ENCODE measurements at places on chromosomes 4 and X.

GRCh38 chr4:128241425-128241913 lies 46.1 kb downstream of the PGRMC2 start:
- no peak for DNase-seq

DNA sequence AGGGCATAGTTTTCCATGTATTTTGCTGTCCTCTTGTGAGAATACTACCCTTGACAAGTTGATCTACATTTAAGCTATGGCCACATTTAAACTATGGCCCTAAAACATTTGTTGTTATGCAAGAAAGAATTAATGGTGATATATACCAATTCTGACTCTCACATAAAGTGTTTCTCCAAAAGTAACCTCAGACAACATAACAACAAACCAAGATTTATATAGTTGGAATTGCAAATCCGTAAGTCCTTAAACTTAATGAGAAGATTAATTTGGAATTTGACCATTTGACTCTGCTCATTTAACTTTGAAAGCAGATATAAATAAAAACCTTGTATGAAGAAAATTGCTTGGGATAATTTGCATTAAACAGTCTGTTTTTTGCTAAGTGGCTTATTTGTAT lies 38.9 kb downstream of the RUFY3 start:
- no peak for DNase-seq

- no peak for DNase-seq
Observed at GRCh38 chr4:150923945-150924344, 91.1 kb downstream of the LRBA start.

DNA sequence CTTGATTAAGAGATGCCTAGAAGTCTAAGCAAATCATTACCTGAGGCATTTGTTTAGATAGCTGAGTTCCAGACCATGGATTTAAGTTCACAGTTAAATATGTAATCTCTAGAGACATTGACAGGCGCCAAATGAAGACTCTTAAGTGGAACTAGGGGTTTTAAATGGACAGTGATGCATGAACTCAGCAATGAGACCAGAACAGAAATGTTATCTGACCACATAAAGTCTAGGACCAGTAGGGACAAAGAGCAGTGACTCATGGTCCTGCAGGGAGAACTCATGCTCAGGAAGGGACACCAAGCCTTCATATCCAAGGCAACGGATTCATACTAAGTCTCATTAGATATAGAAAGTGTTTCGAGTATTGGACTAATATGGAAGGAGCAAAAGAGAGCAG lies 152.3 kb downstream of the PPARGC1A start:
- no peak for DNase-seq

DNA sequence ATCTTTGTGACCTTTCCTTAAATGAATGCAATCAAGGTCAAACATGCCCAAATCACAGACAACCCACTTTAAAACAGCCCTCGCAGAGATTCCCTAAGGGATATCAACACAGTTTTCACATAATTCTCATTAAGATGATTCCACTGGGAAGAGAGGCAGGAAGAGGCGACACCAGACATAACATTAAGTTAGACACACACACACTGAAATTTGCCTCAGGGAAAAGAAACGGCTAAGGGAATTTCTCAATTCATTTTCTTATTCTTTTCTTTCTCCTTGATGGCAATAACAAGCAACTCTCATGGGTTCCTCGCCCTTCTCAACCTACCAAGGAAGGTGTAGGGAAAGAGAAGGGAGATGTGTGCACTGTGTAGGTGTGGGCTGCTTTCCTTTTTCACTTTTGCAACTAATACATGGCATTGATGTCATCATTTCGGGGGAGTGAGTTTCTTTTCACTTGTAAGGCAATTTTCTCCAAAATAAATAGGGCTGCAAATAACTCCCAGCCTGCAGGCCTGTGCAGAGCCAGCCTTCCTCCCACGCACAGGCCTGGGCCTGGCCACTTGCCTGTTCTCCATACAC lies 41.4 kb downstream of the SOD3 start:
- no peak for DNase-seq

- no peak for DNase-seq
Observed at GRCh38 chr4:101020956-101021355, 326.4 kb downstream of the PPP3CA start.

DNA sequence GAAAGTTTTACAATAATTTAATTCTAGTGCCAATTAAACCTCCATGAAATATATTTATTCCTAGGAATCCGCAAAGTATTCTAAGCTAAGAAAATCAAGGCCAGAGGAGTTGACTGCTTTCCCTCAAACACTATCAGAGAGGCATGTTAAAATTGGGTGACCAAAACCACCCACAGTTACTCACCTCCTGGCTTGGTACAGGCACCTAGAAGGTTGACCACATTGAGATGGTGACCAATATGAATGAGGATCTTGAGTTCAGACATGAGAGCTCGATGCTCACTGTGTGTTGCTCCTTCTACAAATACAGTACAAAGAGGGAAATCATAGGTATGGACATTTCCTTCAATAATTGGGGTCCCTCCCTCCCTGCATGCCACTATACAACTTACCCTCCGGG lies 29.4 kb downstream of the KDR start:
- no peak for DNase-seq

DNA sequence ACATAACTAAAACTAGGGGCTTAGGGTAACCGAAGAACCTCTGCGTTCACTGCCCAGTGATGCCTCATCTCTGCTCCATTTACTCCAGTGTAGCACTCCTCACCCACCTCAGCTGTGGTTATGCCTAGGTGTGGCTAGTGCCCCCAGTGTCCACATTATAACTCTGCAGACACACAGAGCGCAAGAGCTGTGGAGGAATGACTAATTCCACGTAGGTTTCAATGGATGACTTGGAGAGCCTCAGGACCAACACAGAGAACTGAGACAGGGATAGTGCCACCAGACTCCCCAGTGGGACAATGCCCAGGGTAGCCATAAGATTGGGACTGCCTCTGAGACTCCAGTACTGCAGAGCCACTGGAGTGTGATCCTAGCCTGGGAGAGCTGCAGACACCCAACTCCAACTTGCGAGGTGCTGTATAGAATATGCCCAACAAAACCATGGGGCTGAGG lies 542.4 kb upstream of the DIPK2B start:
- no peak for DNase-seq

- DNase-seq = no peak
Observed at GRCh38 chr4:99651016-99651769, 6.4 kb downstream of the C4orf54 start.

DNA sequence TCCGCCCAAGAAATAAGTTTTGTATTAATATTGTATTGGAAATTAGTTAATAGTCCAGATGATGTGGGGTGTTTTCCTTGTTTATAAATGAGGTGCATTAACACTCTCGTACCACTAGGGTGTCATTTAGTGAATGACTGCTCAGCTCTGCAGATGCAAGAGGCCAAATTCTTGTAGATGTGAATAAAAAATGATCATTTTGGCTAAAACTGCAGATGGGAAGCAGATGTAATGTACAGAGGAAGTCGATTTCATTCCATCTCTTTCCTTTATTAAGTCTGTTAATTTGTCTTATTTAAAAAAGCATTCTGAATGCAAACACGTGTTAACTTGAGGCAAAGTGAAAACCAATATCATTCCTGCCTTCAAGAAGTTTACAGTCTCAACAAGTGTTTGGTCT lies 108.1 kb downstream of the DHX15 start:
- no peak for DNase-seq

- DNase-seq = no peak
Observed at GRCh38 chr4:138828926-138829325, 186.7 kb upstream of the NOCT start.

- no peak for DNase-seq
Observed at GRCh38 chr4:185246453-185246852, 37.1 kb downstream of the SNX25 start.

DNA sequence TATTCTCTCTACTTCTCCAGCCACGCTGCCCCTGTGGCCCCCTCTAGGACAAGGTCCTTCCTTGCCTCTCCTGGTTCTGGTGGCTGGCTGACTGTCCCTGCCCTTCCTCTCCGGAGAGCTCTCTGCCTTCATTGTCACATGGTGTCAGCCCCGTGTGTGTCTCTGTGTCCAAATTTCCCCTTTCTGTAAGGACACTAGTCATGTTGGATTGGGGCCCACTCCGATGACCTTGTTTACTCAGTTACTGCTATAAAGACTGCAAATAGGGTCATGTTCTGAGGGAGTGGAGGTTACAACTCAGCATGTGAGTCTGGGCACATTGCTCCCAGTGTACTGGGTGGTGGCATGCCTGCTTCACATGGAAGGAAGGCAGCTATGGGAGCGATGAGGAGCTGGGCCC lies 129.5 kb upstream of the PSAPL1 start:
- DNase-seq = no peak

DNA sequence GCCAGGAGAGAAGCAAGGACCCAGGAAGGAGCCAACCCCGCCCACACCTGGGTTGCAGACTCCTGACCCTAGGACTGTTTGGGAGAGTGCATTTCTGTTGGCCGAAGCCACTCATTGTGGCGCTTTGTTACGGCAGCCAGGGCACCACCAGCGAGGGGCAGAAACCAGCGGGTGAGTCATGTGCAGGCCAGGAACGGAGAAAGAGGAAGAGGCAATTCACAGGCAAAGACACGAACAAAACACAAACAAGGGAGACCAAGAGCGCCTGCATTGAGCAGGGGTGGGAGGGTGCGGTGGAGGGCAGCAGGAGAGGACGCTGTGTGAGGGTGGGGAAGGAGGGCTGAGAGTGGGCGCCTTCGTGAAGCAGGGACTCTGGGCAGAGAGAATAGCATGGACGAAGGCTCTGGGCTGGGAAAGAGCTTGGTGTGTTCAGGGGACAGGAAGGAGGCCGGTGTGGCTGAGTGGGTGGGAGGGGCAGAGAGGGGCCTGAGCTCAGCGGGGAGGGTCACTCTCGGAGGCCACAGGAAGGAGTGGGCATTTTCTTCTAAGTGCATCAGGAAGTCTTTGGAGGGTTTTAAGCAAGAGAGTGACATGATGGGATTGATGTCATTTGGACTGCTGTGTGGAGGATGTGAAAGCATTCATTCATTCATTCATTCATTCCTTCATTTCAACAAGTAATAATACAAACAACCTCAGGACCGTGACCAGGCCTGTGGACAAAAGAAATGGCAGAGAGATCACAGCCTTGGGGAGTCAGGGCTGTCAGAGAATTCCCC lies 12.2 kb upstream of the WFS1 start:
- no peak for DNase-seq

- no peak for DNase-seq
Observed at GRCh38 chr4:120683897-120684540, 238.5 kb downstream of the PRDM5 start.

- DNase-seq = no peak
Observed at GRCh38 chrX:150228431-150228830, 134.7 kb upstream of the MAMLD1 start.

GRCh38 chrX:19785647-19786046 lies 101.8 kb downstream of the SH3KBP1 start:
- no peak for DNase-seq

GRCh38 chr4:15186149-15186548 lies 183.9 kb downstream of the CPEB2 start:
- DNase-seq = no peak

DNA sequence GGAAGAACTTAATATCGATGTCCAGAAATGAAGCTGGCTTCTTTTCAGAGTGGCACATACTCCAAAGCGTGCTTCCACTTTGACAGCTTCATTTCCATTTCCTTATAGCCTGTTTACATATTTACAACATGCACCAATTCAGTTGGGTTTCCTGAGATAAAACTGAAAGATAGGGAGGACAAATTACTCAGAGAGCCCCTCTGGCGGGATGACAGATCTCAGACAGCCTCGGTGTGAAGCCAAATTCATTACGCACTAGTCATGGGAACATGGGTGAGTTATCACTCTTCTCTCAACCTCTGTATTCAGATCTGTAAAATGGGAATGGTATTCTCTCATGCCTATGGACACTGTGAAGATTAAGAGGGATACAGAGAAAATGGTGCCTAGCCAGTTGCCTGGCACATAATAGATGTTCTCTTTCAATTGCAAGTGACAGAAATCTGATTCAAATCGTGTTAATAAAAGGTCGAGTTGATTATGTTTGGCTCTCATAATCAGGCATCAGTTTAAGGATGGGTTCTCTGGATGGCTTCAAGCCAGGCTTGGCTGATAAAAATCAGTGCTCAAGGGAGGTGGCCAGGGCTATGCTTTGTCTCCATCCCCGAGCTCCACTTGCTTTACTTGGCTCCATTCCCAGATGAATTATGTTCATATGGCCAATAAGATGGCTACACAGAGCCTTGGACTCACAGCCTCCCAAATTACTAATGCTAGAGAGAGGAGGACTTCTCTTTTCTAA lies 132.2 kb upstream of the C1QTNF7 start:
- no peak for DNase-seq

- DNase-seq = peak; percentile 5
Observed at GRCh38 chr4:22237155-22237751, 278.6 kb downstream of the ADGRA3 start.

DNA sequence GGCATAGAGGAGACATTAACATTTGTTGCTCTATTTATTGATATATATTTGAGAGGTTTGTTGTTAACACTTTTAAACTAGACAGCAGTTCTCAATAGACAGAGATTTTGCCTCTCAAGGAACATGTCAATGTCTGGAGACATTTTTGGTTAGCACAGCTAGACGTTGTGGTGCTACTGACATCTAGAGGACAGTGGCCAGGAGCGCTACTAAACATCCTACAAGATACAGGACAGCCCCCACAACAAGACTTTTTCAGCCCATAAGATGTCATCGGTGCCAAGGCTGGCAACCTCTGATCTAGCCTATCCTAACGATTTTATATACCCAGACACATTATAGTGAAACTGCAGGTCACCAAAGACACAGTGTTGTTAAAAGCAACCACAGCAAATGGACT lies 18.4 kb upstream of the CTSO start:
- no peak for DNase-seq

DNA sequence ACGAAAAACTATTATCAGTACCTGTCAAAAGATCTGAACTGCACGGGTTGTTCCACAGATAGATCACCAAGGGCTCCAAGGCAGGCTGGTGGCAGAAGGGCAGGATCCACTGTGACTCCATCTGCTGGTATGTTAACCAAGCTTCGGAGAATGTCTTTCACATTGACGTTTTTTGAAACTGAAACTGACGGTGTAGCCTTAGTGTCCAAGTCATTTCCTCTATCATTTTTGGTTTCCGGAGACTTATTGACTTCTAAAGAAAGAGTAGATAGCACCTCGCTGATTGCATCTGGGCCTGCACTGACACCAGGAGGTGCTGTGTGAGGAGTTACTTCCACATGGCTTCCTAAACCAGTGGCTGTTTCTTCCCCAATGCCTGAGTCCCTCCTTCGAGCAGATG lies 186.9 kb downstream of the LRBA start:
- DNase-seq = peak; percentile 11

- DNase-seq = peak; percentile 6
Observed at GRCh38 chr4:184343502-184344177, 126.0 kb upstream of the ENPP6 start.

DNA sequence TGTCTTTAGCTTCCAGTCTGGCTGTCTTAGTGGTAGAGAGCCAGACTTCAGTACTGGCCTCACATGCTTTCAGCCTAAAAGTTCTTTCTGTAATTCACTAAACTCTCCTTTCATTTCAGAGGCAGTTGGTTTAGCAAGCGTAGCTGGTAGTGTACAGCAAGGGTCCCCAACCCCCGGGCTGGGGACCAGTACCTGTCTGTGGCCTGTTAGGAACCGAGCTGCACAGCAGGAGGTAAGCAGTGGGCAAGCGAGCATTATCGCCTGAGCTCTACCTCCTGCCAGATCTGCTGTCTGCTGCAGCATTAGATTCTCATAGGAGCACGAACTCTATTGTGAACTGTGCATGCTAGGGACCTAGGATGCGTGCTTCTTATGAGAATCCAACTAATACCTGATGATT lies 72.0 kb downstream of the QRFPR start:
- DNase-seq = no peak
